Activated CD4-positive, alpha-beta T cell treated with anti-CD3 and anti-CD28 coated beads, Interleukin-10, Interleukin-2, amounts not matched to agents 100 ng/mL and 50 ng/mL, durations not matched to agents 16 hours and 8 hours (primary cell): ENCODE measurements at places on chromosomes 2 and 18.

DNA sequence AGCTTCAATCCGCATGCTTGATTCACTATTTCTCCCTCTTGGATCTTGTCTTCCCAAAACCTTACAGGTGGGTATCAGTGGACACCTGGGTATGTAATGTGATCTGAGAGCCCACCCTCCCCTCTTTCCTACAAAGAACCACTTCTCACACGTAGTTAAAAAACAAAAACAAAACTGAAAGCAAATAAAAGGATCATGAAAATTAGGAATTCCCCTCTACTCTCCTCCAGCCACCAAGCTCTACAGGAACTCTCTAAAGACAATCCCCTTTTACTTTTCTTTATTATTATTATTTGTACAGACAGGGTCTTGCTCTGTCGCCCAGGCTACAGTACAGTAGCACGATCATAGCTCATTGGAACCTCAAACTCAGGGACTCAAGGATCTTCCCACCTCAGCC lies 40.8 kb upstream of the MYO1B start:
- peak; percentile 13 for DNase-seq

- no peak for DNase-seq
These were observed 145.9 kb downstream of the GFPT1 start for GRCh38 chr2:69241093-69241492.

DNA sequence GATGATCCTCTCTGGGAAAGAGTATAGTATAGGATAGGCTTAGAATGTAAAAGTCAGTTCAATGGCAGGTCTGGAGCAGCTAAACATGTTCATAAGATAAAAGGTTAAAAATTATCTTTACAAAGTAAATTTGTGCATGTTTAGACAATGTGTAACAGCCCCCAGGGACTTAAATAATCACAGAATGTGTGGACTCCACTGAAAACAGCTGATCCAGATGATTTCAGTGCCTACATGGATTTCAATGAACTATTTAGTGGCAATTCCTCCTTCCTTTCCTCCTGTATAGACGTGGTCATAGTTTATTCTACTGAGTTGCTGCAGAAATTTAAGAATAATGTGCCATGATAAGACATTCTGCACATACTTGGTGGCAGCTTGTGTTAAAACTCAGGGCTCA lies 42.9 kb downstream of the ARHGEF33 start:
- DNase-seq = no peak

DNA sequence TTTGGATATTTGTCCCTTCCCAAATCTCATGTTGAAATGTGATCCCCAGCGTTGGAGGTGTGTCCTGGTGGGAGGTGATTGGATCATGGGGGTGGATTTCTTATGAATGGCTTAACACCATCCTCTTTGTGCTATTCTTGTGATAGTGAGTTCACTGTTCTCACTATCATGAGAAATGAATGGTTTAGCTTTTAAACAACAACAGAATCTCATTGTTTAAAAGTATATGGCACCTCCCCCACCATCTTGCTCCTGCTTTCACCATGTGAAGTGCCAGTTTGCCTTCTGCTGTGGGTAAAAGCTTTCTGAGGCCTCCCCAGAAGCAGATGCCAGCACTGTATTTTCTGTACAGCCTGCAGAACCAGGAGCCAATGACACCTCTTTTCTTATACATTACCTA lies 38.1 kb downstream of the KIAA1328 start:
- DNase-seq = no peak

DNA sequence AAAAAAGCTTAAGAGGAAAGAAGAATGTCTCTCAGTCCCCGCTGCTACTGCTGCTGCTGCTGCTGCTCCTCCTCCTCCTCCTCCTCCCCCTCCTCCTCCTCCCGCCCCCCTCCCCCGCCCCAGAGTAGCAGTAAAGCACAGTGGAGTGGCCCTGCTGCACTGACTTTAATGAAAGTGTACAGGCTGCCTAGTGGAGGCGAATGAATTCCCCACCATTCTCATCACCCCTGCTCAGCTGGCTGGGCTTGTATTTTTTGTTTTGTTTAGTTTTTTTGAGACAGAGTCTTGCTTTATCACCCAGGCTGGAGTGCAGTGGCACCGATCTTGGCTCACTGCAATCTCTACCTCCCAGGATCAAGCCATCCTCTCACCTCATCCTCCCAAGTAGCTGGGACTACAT lies 34.3 kb downstream of the GORASP2 start:
- no peak for DNase-seq

DNA sequence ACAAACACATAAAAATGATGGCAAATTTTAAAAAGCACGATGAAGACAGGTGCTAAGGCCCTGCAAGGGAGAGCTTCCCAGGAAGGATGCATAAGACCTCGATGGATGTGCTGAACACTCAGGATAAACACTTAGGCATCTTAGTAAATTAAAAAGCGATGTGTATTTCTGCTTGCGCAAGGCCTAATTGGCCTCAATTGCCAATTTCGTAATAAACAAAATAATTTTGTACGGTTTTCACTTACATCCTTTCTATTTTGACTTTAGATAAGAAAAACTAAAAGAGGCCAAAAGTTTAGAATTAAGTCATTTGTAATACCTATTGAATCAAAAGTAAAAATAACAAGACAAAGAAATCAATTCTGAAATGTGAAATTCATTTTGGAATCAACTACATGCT lies 189.1 kb downstream of the TCF4 start:
- DNase-seq = no peak

DNA sequence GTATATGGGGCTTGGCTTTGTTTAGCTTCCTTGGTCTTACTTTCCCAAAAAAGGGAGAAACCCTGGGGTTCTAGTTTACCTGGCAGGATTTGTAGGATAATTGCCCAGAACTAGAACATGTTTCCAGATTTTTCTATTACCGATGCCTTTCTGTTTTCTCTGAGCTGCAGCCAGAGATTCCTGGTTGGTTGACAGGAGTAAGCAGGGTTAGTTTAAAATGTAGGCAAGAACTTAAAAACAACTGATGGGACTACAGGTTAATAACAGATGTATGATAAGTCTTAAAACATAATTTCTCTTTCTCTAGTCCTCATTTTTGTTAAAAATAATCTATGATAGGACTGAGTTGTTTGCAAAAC lies 38.9 kb upstream of the GMCL1 start:
- DNase-seq = no peak

DNA sequence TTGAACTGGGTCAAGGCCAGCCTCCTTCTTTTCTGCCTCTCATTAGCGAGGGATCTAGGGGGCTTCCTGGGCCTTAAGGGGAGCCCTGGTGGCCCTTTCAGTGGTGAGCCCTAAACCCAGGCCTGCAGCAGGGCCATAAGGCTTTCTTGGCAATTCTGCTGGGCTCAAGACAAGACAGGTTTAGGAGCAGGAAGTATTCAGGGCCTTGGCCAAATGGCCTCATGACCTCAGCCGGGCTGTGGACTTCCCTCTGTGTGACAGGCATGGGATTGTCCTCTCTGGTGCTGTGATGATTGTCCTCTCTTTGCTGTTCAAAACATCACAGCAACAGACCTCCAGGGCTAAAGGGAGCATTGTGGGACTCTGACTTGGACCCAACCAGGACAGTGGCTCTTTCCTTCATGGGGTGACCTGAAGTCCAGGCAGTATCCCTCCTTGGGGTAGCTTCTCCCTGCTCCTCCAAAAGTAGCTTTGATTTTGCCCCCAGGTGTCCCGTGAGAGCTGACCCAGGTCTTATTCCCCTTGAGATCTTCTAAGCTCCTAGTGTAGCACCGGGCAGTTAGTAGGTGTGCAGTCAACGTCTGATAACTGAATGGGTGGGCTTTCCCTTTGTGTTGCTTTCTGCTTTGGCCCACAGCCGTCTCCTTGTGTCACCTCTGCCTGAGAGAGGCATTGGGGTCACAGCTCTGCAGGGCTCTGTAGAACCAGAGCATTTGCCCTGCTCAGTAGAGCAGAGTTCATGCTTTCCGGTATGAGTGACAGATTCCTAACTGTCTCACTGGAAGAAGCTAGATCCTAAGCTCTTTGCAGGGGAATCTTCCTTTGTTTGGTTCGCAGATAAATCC lies 14.7 kb downstream of the FOSL2 start:
- no peak for DNase-seq
